NB4 (cell line): ENCODE measurements at places on chromosomes 5 and 9.
A peak's percentile ranks its signal among the peaks of the same experiment; 100 is the strongest.

DNA sequence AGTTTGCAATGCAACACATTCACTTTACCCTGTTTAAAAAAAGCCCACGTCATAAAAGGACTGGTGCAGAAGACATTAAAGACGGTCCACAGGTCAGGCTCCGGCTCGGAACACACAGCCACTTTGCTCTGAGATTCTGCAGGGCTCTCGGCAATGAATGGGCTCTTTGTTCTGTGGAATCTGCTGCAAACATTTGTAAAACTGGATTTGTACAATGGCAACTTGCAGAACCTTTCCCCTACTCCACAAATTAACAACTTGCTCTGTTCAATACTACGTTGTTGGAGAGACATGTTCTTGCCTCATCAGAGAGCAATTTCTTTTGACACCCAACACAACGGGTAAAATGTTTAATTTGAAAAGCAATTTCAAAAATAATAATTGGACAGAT is 13.0 kb upstream of the NR5A1 start:
- no peak for DNase-seq

DNA sequence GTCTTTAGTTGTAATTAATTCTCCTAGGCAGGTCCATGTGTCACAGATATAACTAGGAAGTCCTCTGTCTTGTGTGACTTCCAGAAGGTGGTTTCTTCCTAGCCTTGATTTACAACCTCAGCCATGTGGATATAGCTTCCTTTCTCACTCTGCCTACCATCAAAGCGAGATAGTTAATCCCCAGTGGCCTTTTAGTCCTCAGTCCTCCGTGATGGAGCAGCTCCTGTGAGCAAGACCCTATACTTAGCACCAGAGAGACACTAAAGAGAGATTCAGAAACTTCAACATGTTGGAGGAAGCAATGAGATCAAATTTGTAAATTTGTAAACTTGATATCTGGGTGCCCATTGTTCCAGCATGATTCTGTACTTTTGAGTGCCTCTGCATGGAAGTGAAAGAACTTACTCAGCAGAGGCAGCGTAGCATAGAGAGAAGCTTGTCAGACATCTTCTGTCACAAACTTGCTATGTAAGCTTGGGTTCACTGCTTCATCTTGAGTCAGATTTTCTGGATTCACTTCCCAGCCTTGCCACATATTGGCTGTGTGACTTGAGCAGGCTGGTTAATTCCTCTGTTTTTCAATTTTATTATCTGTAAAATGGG is 170.2 kb upstream of the NR3C1 start:
- no peak for DNase-seq

GRCh38 chr5:90287036-90287435 is 122.5 kb downstream of the CETN3 start:
- no peak for DNase-seq

GRCh38 chr5:142278627-142279026 is 46.2 kb downstream of the SPRY4 start:
- DNase-seq, result no peak

- no peak for DNase-seq
These were observed 12.8 kb upstream of the SLC9A3 start for GRCh38 chr5:537098-537497.

DNA sequence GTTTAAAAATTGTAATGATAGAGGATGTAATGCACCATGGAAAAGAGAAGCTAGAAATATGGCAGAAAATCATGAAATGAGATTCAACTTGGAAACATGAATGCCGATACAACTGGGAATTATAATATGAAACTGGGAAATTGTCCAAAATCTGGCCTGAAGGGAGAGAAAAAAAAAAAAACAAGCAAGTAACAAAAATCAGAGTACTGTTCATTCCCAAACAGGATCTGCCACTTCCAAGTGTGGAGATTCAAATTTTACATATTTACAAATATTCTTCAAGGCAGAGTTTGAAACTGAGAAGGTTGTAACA is 56.6 kb upstream of the MOCS2 start:
- no peak for DNase-seq

GRCh38 chr9:12305211-12305610 is 388.0 kb upstream of the TYRP1 start:
- DNase-seq, result no peak

DNA sequence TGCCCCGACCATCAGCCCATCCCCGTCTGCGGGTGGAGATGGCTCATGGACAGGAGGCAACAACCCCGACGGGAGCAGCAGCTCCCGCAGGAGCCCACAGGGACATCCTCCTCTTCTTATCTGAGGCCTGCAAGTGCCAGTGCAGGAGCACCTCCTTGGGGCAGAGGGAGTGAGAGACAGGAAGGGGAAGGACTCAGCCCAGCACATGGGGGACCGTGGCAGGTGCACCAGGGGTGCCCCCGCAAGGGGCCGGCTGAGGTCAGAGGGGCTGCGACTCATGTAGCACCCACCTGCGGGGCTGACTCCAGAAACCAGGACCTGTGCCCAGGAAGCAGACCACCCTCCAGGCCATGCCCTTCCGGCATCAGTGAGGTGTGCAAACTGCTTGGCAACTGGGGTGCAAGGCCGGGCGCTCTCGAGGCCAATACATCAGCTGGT is 259.8 kb upstream of the ADAMTS16 start:
- no peak for DNase-seq

DNA sequence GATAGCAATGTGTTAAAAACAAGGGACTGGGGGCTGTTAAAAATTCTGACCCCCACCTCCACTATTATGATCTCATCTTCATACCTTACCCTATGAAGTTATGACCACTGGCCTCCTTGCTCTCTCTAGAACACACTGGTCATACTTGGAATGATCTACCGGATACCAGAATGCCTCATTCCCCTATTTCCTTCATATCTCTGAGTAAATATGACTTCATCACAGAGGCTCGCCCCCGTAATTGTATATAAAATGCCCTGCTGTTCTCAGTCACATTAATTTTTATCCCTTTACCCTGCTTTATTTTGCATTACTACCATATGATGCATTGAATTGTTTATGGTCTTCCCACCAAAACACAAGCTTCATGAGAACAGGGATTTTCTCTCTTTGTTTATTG is 29.2 kb downstream of the IZUMO3 start:
- DNase-seq, result no peak

DNA sequence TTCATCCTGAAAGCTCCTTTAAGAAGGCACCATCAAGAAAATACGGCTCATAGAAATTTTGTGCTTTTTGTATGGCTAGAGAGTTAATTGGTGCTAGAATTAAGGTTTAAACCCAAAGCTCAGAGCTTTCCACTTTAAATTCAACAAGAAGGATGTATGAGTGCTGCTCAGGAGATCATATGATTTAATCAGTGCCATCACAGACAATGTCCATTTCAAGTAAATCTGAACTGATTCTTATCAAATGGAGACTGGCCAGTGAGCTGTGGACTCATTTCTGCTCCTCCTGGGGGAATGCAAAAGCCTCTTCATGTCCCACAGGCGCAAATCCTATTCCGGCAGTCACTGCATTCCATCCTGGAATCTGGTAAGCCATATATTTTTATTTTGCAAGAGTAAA is 327.2 kb downstream of the BNC2 start:
- DNase-seq, result no peak

- DNase-seq, result no peak
These were observed 491.2 kb upstream of the SEMA6A start for GRCh38 chr5:117065800-117066199.

GRCh38 chr9:132840980-132841379 is 37.1 kb downstream of the AK8 start:
- no peak for DNase-seq

DNA sequence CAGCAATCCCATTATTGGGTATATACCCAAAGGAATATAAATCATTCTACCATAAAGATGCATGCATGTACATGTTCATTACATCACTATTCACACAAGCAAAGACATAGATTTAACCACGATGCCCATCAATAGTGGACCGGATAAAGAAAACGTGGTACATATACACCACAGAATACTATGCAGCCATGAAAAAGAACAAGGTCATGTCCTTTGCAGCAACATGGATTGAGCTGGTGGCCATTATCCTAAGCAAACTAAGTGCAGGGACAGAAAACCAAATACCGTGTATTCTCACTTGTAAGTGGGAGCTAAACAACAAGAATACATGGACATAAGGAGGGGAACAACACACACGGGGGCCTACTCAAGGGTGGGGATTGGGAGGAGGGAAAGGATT is 33.8 kb upstream of the LAMC3 start:
- no peak for DNase-seq

- no peak for DNase-seq
These were observed 31.4 kb upstream of the SELENOP start for GRCh38 chr5:42842921-42843641.

DNA sequence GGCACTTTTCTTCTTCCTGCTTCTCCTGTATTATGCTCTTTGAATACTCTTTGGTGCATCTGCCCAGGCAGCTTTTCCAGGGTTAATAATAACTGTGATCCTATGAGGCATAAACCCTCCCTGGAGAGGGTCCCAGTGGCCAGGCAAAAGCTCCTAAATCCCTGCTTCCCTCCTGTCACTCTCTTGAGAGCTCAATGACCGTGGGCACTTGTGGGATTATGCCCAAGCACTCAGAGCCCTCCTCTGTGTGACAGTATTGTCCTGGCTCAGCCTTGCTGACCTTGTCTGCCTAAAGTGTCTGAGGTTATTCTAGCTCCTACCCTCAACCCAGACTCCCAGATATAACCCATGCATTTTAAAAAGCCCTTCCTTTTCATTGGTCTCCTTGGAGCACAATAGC is 51.9 kb downstream of the GALNT10 start:
- DNase-seq, result no peak

DNA sequence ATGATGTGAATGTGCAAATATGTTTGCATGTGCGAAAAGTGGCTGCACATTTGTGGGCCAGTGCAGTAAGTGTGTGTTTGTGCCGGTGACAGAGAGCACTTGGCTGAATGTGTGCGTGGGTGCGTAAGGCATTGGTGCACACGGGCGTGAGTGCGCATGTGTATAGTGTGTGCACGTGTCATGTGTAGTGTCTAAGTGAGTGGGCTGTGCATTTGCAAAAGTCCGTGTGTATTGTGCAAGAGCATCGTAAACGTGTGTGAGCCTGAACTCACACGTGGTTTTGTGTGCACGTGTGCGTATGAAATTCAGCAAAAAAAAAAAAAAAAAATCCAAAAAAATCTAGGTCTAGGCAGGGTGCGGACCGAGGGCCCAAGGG is 6.5 kb upstream of the EBF1 start:
- DNase-seq, result peak; percentile 15

- DNase-seq, result no peak
These were observed 9.3 kb upstream of the TNC start for GRCh38 chr9:115127191-115127817.

- DNase-seq, result no peak
These were observed 479.4 kb upstream of the MPDZ start for GRCh38 chr9:13758936-13759335.

DNA sequence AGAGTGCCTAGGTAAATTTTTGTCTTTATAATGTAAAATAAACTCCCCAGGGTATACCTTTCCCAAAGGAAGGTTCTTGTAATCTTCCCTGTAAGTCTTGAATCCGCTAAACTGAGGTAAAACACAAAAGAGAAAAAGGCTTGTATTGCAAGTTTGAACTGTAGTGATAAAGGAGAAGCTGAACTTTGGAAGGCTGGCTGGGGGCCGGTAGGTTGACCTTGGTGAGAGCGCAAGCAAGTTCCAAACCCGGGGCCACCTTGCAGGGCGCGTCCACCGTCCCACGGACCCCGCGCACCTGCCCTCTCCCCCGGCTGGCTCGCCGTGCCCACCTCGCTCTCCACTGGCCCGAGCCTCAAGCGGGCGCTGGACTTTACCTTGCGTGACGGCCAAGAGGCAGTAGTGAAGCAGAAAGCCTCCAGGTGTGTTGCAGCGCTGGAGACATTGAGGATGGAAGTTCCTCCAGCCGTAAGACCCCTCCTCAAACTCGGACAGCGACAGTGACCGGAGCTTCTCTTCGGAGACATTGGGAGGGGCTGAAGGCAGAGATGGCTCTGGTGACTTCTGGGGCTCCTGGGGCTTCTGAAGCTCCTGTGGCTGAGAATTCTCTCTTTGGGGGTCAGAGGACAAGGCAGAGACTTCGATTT is 428 bp downstream of the SLCO4C1 start:
- DNase-seq, result peak; percentile 24

DNA sequence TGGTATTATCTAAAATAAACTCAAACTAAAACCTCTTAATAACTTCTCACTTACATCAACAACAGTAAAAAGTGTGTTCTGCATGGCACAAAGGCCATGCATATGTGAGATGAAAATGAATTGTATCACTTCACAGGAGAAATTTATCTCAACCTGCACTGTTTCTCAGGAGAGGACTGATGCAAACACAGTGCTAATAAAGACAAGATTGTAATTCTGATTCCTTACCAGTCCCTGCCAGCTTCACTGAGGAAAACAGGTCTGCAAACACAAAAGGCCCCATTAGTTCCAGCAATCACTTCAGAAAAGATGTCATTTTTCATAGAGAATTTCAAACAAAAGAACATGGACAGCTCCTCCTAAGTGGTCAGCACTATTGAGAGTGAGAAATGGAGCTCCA is 117.3 kb upstream of the PDE4D start:
- DNase-seq, result no peak

GRCh38 chr5:142845402-142845921 is 75.3 kb downstream of the ARHGAP26 start:
- DNase-seq, result peak; percentile 56

GRCh38 chr5:148980731-148981130 is 82.1 kb downstream of the SH3TC2 start:
- DNase-seq, result no peak

- no peak for DNase-seq
These were observed 169.7 kb downstream of the ENTREP1 start for GRCh38 chr9:69494763-69495162.

GRCh38 chr5:36535859-36536615 is 70.4 kb upstream of the SLC1A3 start:
- DNase-seq, result no peak

GRCh38 chr5:74290634-74291241 is 349.8 kb downstream of the ENC1 start:
- DNase-seq, result no peak

DNA sequence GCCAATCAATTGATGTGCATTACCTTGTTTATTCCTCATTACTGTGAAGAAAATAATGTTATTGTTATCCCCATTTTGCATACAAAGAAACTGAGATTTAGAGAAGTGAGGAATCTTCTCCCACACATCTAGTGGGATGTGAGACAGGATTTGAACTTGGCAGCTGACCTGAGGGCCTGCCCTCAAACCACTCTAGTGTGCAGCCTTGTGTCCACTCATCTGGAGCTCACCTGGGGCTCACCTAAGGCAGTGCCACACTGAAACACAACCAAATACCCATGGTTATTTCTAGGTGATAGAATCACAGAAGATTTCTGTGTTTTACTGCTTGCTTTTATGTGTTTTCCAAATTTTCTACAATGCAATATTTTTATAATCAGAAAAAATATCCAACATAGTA is 94.7 kb upstream of the SAP30L start:
- DNase-seq, result no peak

- DNase-seq, result peak; percentile 39
These were observed 15.5 kb downstream of the ATOX1 start for GRCh38 chr5:151742870-151743294.

GRCh38 chr5:17443333-17444130 is 54.5 kb upstream of the TAF11L2 start:
- peak; percentile 98 for DNase-seq

- DNase-seq, result no peak
These were observed 58.5 kb downstream of the CNTRL start for GRCh38 chr9:121133104-121133816.
